ENCODE measurements at places on chromosomes 5 and 9.

GRCh38 chr5:60961685-60962084 lies 16.7 kb downstream of the NDUFAF2 start:
- DNase-seq, result no peak

GRCh38 chr5:139919308-139919707 lies 123.7 kb downstream of the PSD2 start:
- no peak for DNase-seq

DNA sequence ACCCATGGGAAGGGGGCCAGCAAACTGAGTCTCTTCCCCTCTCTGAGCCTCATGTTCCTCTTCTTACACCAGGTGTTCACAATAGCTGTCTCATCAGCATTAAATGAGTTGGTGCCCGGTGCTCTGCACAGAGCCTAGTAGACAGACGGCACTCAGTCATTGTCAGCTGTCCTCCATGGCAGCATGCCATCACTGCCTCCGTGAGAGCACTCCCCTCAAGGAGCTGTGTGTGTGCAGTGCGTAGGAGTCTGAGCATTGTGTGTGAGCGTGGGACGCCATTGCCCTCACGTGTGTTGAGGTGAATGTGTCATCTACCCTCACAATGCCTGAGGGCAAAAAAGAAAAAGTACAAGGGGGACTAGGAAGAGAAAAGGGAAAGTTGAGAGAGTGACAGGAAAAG lies 536.5 kb downstream of the CDK5RAP2 start:
- no peak for DNase-seq

GRCh38 chr5:57405984-57406383 lies 76.6 kb downstream of the ACTBL2 start:
- DNase-seq, result no peak

DNA sequence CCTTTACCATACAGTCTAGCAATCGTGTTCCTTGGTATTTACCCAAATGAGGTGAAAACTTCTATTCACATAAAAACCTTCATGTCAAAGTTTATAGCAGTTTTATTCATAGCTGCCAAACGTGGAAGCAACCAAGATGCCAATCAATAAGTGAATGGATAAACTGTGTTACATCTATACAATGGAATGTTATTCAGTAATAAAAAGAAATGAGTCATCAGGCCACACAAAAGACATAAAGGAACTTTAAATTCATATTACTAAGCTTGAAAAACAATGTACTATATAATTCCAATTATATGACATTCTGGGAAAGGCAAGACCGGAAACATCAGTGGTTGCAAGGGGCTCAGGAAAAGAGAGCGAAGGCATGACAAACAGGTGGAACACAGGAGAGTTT lies 679.9 kb downstream of the ISL1 start:
- DNase-seq, result no peak

DNA sequence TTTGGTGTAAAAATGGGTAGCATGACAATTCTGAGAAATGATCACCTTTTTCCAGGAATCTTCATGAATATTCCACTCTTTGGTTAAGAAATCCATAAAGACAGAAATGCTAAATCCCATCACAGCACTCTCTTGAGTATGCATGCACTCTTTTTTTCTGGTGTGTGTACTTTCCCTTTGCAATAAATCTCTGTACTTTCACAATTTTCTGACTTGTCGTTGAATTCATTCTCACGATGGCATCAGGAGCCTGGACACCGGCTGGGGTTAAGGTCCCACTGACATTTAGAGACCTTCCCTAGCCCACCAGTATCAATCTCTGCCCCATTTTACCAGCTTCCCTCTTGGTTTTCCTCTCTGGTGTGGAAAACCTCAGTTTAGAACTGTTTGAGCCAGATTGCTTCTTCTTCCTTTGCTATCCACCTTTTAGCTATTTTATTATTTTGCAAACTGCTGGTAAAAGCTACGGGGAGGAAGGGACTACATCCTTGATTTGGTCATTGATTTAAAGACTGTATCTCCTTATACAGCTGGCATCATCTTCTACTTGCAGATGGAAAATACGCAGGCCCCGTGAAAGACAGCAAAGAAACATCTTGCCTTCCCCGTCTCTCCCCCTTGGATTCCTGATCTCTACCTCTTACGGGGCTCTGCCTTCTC lies 59.9 kb upstream of the ZFR start:
- no peak for DNase-seq

- DNase-seq, result no peak
Observed at GRCh38 chr9:79780559-79780958, 208.8 kb downstream of the TLE4 start.

- DNase-seq, result no peak
Observed at GRCh38 chr5:13632676-13633075, 311.8 kb downstream of the DNAH5 start.

DNA sequence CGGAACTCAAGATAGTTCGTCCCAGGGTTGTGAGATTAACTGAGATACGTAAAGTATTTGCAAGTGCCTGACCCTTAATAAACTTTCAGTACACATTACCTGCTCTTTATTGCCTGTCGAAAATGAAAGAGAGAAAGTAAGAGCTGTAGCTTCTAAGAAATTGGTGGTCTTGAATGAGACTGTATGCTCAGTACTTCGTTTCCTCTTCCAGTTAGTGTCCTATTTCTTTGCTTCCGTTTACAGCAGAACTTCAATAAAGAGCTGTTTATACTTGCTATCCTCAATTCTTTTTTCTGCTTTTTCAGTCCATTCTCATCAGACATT lies 534 bp downstream of the SRFBP1 start:
- DNase-seq, result no peak

GRCh38 chr9:121283856-121284732 lies 16.1 kb downstream of the GSN start:
- no peak for DNase-seq

DNA sequence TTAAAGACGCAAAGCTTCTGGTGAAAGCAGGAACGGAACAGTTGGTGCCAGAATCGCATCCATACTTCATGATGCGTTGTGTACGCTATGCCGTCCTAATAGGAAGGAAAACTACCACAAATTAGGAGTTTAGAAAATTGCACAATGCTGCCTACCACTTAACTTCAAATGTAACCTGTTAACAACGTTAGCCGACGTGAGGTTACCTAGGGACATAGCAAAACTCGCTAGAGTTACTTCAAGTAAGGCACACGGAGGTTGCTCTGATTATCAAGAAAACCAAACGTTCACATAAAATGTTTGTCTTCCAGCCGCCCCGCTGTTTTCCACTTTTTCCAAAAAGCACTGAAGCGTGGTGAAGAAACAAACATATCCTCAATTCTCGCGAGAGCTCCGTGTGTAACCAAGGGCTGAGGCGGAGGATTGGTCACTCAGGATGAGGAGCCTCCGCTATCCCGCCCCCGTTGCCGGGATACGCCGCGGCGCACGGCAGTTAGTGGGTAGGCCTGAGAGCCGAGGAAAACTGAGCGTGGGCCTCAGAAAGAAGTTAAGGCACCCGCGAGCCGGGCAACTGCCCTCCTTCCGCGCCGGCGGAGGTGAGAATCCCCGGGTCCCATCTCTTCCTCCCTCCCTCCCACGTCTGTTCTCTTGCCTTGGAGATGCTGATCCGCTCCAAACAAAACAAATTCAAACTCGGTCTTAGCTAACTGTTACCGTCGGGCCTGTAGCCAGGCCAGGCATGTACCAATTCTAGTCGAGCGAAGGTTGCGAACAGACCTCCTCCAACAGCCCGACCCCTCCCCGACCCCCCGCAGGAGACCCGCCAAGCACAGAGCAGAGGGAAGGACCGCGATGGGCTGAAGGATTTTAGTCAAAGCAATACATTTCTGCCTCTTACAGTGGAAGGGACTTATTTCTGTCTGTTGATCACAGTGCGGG lies at the start of gene IFT74:
Gene IFT74, plus strand, starts transcription at position 492 of the 939 bp plus-strand sequence. CDS start 5,556 bp downstream, outside the sequence.
- peak; percentile 95 for DNase-seq

DNA sequence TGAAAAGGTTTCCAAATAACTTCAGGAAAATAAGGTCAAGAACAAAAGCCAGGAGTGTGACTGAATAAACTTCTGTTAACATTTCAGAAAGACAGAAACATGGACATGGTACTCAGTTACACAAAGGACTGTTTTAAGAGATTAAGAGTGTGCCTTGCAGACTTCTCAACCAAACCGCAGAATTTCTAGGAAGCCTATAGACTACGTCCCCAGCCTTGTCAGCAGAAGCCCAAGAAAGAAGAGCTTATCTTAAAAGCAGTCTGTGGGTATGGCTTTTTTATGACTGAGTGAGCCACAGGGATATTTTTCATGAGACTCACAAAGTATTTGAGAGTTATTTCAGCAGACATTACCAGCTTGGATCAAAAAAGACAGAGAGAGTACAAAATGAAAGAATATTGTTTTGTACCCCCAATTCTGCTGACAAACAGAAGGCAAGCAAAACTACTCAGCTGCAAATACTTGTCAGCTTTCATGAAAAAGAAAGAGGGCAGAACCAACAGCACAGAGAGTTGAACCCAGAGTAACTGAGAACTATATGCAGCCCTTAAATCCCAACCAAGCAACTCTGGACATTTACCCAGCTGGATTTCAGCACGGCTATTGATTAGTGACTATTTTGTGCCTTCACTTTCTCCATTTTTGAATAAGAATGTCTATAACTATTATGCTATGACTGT lies 711.0 kb upstream of the CTNND2 start:
- DNase-seq, result no peak

- no peak for DNase-seq
Observed at GRCh38 chr5:119405419-119405818, 46.9 kb upstream of the HSD17B4 start.

DNA sequence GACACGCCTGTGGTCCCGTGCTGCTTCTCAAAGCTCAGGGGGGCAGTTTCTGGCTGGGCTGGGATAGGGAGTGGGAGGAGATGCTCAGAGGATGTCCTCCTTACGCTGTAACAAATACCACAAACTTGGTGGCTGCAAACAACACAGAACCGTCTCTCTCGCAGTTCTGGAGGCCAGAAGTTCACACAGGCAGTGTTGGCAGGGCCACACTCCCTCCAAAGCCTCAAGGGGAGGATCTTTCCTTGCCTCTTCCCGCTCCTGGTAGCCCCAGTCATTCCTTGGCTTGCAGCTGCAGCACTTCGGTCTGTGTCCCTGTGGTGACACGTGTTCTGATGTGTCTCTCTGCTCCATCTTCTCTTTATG lies 10.4 kb upstream of the ORM1 start:
- DNase-seq, result no peak

DNA sequence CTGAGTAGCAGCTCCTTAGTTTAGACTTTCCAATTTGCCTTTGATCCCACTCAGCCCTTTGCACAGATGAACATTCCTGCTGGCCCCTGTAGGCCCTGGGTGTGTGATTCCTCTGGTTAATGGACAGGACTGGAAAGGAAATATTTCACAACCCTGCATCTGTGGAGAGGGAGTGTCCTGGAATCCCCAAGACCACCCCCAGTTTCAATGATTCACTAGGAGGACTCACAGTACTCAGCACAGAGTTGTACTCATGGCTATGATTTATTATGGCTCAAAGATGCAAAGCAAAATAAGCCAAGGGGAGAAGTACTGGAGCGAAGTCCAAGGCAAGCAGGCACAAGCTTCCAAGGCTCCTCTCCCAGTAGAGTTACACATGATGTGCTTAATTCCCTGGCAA lies 42.4 kb upstream of the TJP2 start:
- no peak for DNase-seq

- DNase-seq, result no peak
Observed at GRCh38 chr5:116645627-116646026, 71.0 kb upstream of the SEMA6A start.

GRCh38 chr9:22008717-22009505 lies at the start of gene CDKN2B:
Gene CDKN2B (minus strand): TSS chr9:22009305. CDS start chr9:22008953, 352 bp downstream.
- DNase-seq, result peak; percentile 85

DNA sequence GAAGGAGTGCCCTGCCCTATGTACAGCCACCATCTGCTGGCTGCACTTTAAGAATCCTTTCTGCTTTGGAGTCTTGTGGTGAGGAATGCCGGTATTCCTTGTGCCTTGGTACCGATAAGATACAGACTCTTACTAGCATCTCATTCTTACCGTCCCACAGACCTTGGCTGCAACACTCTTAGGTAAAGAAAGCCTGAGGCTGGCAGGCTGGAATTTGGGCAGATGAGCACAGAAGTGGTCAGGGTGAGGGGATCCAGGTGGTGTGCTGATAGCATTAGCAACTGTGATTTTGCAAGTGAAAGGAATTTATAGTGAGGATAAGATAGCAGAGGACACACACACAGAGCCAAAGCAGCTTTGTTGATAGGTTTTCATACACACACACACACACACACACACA lies 198.1 kb downstream of the ENC1 start:
- no peak for DNase-seq

DNA sequence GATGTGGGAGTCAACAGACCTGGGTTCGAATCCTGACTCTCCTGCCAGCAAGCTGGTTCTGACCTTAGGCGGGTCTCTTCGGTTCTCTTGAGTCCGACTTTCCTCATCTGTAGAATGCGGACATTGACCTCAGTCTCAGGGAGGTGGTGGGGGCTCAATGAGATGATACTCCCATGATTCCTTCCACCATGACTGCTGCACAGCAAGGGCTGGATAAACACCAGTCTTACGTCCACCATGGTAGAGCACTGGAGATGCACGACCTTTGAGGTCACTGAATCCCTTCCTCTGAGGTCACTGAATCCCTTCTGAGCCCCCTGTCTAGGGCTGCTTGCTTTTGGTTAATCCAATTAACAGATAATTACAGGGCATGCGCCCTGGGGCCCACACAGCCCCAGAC lies 12.5 kb upstream of the SMIM23 start:
- no peak for DNase-seq

GRCh38 chr5:103315455-103315854 lies 56.9 kb downstream of the MACIR start:
- DNase-seq, result no peak

DNA sequence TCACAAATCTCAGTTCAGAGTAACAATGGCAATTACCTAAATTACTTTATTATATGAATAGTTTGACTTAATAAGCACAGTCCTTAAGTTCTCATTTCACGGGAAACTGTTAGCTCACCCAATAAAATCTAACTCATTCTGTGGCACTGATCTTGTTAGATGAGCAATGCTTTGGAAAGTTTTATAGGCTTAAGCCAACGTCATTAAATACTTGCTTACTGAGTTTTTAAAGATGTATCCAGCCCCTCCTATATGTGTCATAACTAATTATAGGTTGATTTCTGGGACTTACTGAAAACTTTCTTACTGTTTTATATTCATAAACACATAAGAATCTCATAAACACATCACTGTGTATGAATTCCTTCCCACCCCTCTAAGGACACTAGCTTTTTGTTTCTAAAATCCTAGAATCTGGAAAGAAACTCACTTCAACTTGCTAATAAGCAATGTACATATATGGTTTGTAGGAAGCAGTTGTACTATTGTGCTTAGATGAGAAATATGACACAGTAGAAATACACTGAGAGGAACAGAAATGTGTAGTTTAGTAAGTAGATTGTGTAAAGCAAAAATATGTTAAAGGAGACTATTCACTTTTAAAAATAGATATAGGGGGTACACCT lies 14.1 kb upstream of the MARCOL start:
- no peak for DNase-seq

DNA sequence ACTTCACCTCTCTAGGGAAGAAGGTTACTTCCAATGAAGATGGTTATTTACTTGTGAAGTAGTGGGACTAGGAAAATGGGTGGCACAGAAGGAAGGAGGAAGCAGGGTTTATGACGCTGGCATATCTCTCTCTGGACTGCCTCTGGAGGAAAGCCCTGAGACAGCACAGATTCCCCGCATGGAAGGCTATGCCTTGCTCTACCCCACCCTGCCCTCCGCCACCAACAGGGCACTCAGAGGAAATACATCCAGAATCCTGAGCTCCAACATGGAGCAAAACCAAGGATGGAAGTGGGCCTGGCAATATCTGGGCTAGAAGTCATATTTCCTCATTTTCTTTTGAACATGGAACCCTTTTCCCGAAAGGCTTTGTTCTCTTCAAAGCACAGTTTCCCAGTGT lies 346.9 kb downstream of the ZSWIM6 start:
- DNase-seq, result no peak

GRCh38 chr5:154606246-154606645 lies 128.2 kb upstream of the HAND1 start:
- DNase-seq, result no peak

- no peak for DNase-seq
Observed at GRCh38 chr9:134170532-134171315, 6.4 kb upstream of the RNU6ATAC start.
